ENCODE measurements at places on chromosomes 2 and 18.

DNA sequence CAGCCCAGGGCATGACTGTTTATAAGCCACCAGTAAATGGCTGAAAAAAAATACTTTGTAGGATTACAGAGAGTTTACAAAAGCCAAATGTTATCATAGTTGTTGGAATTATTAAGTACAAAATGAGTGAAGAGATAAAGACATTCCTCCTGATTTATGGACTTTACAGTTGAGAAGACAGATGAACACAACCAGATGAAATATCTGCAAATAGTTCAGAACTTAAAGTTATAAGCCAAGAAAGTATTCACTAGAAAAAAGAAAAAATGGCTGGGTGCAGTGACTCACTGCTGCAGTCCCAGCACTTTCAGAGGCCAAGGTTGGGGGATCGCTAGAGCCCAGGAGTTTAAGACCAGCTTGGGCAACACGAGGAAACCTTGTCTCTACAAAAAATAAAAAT lies 11.2 kb downstream of the PMAIP1 start:
- no peak for DNase-seq

- peak; percentile 95 for DNase-seq
Observed at GRCh38 chr2:9703085-9703678, 72.4 kb upstream of the YWHAQ start.

DNA sequence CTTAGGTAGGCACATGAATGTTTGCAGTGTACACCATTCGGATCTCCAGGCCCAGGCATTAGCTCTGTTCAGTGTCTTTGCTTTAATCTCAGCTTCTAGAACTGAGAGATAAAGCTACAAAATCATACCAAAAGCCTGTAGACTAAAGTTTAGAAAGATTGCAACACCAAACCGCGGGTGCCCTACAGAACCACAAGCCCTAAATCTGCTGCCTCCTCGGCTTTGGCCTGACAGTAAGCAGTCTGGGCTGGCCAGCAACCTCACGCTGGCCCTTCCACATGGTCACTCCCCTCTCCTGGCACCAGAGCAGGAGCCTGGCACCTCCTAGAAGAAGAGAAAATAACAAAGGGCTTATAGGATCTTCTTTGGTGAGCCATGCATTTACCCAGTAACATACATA lies 8.9 kb upstream of the OSR1 start:
- DNase-seq = no peak

DNA sequence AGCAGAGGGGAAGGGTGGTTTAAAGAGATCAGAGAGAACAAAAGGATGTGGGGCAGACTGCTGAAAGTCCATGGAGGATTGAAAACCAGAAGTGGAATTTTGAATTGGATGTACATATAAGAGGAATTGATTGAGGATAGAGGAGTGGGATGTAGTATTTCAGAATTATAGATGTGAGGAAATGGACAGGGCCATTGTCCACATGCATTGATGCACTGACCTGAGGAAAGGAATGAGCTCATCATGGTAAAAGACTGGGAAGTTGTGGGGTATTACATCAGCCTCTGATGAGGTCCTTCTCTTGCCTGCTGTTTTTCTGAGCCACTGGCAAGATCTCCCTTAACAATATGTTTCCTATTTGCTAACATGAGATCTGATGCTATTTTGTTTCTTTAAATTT lies 365.7 kb upstream of the FANCL start:
- DNase-seq = no peak

- DNase-seq = peak; percentile 20
Observed at GRCh38 chr2:124025171-124025580, at the start of gene CNTNAP5. TSS of gene CNTNAP5 (plus strand) at chr2:124025287. CDS start at chr2:124025651, 364 bp downstream.

DNA sequence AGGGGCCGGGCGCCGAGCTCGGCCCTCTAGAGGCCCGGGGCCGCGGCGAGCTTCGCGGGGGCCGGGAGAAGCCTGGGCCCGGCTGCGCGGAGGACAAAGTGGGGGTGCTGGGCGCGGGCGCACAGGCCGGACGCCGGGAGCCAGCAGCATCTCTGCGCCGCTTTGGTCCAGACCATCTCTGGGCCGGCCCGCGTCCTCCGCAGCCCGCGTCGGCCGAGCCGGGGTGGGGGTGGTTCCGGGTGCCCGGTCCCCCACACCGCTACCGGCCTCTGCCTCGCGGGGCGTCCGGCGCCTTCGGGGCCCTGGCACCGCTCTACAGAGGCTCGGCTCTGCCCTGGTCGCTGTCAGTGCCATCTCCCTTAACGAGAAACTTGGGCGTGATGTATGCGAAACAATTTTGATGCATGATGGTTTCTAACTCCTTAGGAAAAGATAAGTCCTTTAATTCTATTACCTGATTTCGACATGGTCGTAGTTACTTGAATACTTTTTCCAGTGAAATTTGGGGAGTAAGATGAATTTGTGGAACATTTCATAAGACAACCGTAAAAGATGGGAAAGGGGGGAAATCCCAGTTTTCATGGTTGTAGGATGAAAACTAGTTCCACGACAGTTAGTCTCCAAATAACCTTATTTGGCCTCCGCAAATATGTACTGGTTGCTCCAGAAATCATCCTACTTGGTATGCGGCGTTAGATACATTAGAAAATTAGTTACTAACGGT lies 562 bp downstream of the TWSG1 start:
- peak; percentile 46 for DNase-seq

DNA sequence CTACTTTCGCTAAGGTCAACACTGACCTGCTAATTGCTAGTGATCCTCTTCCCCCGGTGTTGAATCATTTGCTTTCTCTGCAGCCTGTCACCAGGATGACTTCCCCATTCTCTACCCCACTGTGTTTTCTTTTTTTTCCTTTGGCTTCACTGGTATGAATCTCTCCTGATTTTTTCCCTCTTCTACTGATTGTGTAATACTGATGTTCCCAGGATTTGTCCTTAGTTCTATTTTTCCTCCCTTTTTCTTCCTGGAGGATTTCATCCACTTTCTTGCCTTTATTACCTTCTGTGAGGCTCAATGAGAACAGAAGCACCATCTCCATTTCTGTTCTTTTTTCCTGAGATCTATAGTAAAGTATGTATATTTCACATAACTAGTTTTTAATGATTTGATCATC lies 14.1 kb upstream of the MSH2 start:
- no peak for DNase-seq

DNA sequence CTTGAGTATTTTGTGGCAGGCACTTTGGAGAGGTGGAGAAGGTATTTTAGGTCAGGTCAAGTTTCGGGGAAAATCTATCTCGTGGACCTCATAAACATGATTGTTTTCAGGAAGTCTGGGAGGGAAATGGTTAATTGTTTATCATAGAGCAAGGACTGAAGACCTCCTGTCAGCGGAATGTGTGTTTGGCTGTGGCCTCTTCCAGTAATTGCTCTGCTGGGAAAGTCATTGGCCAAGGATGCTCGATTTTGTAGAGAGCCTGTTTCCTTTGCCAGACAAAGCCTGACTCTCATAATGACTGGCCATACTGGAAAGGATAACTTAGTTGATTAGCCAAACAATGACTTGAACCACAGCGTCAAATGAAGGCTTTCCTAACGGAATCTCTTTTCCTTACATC lies 30.0 kb downstream of the IL1R2 start:
- DNase-seq = no peak

- DNase-seq = no peak
Observed at GRCh38 chr18:36387310-36387709, 89.8 kb downstream of the FHOD3 start.

DNA sequence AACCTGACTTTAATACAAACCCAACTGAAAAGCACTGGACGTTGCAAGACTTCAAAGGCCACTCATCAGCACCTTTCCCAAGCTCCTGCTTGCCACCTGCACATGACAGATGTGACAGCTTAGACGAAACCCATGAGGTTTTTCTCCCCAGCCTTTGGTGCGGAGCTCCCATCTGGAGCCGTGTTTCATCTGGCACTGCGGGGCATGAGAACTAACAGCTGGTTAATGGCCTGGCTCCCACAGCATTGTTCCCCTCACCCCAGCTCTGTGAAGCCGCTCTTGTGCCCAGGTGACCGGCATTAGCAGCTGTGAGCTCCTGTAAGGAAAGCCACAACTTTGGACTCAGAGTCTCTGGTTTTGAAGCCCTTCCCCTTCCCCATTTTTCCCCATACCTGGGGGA lies 50.9 kb downstream of the GALR1 start:
- no peak for DNase-seq

- no peak for DNase-seq
Observed at GRCh38 chr18:75089748-75090327, 119.1 kb downstream of the PTGR3 start.

GRCh38 chr2:38619458-38620164 lies 16.9 kb upstream of the HNRNPLL start:
- no peak for DNase-seq

GRCh38 chr2:128624956-128625355 lies 306.3 kb upstream of the HS6ST1 start:
- DNase-seq = no peak

DNA sequence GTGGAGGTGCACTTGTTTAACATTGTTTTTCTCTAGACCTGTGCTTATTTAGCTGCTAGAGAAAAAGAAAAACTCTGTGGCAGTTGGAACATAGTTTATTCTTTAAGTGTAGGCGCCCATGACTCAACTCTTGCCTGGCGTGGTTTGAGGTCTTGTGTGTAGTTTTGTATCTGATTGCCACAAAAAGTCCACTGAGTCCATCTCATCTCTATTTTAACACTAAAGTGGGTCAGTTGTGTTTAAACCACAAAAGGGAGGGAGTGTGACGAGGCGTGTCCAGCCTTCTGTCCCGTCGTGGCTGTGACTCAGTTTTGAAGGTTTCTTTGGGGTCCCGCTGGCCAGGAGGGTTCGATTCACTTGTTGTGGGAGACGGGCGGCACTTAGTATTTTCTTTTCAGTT lies 15.3 kb upstream of the UGT1A9 start:
- no peak for DNase-seq

DNA sequence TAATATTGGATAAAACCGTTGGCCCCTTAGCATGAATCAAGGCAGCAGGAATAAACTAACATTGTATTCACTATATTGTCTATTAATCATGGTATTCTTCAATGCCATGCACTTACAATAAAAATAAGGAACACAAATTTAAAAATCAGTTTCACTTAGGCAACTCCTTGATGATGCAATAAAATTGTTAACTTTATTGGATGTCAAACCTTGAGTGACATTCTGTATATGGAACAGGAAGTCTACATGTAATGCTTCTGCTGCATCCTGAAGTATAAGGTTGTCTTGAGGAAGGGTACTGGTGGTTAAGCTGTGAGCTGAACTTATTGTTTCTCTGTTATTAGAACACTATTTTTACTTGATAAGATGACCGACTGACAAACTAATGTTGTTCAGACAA lies 605.5 kb downstream of the SATB2 start:
- no peak for DNase-seq

- no peak for DNase-seq
Observed at GRCh38 chr18:12408247-12408869, 629 bp downstream of the PRELID3A start.

- no peak for DNase-seq
Observed at GRCh38 chr2:84395820-84396219, 63.3 kb downstream of the SUCLG1 start.

- DNase-seq = no peak
Observed at GRCh38 chr2:18435426-18436037, 124.9 kb downstream of the RDH14 start.

- no peak for DNase-seq
Observed at GRCh38 chr18:34220081-34220815, 4.5 kb downstream of the NOL4 start.

- peak; percentile 65 for DNase-seq
Observed at GRCh38 chr18:13566941-13567746, 159.2 kb downstream of the FAM210A start.

- no peak for DNase-seq
Observed at GRCh38 chr2:6957910-6958615, 40.9 kb downstream of the RNF144A start.

DNA sequence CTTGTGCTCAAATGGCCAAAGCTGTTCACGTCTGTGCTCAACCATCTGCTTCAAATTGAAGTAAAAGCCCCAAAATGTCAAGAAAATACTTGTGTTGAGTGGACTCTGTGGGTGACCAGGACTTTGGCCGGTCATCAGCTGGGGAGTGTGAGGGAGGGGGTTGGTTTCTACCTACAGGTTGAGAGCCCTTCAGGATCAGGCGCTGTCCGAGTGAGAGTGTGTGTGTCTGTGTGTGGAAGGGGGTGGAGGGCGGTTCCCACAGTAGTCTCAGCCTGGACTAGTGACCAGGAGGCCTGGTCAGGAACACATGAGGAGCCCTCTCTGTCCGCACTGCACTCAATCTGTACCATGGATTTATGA lies 34.2 kb downstream of the ATOH8 start:
- DNase-seq = no peak

DNA sequence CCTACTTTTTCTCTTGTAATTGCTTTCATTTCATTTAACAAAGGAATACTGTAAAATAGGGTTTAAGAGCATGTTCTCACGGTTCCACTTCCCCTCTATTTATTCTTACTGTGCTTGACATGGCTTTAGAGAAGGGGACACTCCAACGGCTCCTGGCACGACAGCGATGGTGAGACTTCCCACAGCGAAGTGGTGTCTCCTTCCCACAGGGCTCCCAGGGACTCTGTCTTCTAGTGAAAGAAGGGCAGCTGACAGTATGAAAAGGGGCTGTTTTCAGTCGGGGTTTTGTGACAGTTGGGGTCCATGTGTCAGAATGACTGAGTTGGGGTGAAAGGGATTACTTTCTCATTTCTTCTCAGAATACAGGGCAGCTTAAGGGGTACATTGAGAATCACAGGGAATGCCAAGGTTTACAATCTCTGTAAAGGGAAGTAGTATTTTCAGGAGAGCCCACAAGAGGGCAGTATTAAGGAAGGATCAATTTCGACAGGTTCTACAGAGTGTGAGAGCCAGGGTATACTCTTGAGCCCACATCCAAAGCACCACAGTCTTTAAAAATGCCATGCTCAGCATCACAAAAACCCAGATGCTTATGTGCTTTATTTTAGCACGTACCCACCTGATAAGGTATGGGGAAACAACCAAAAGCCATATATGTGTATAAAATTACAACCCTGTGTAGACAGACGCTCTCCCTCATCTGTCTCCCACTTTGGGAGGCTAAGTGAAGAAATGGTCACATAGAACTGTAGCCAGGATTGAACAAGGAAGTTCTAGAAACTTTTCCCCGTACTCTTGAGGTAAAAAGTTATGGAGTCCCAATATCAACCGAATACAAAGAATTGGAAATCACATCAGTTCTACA lies 31.3 kb upstream of the RAPGEF4 start:
- no peak for DNase-seq

DNA sequence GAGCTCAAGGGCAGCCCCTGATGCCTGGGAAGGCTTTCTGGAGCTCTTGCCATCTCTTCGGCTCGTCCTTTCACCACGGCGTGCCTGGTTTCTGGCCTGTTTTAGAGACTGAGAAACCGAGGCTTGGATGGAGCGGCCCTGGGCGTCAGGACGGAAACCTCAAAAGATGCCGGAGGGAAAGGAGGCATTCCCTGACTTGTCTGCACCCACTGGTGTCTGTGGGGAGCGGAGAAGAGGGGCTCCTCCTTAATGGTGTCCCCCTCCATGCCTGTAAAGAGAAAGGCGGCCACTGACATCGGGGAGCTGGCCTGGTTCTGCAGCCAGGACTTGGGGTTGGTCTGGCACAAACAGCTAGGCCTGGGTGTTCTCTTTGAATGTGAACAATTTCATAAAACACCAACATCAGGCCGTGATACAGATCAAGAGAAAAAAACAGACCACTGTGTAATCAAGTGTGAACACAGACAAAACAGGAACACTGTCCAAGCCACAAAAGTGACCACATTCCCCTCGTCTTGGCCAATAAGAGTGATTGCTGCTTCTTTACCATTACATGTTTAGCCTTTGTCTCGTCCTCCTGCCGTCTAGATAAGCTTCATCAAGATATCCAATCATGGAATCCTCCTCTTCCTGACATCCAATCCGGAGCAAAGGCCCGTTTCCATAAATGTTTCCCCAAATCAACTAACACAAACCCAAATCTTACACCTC lies 633 bp upstream of the ILKAP start:
- DNase-seq = no peak
